ENCODE measurements at places on chromosomes 16 and 17.
A peak's percentile ranks its signal among the peaks of the same experiment; 100 is the strongest.

DNA sequence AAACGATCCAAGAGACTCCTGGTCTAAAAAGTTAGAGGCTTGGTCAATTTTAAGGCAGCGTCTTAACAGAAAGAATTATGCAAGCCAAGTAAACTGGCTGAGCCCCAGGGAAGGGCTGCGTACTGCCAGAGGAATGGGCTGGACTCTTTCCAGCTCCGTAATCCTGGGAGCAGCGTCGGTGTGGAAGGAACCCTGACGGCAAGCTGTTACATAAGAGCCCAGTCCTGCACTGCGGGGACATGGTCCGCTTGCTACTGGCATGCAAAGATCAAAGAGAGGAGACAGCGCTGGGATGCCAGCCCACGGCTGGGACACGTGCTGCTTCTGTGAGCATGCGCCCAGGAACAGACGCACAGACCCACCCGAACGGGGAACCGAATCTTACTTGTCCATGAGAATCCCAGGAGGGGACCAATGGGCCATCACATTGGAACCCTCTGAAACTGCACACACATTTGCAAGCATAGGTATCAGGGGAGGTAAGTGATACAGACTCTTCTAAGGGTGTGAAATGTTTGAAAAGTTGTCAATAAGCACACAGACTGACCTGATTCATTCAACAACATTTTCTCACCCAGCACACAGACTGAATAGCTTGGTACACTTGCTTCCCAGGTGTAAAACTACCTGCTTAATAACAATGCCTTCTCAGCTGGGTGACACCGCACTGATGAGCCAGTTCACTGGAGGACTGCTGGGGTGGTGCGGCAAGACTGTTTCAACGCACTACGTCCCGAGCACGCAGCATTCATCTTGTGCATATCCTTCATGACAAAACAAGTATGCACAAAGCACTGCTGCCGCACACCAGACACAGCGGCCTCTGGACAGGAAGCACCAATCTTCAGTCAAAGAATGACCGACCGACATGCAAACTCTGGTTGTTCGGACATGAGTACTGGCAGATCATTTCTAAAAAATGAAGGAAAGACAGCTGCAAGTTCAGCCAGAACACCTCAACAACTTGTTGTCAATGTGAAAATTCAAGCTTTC, 94.9 kb downstream of the ANKRD11 start:
- DNase-seq = peak; percentile 62

- peak; percentile 78 for DNase-seq
These were observed at the start of gene CLCN7 for GRCh38 chr16:1474796-1475551. TSS of gene CLCN7 (minus strand) at chr16:1475028. CDS start at chr16:1474974, 54 bp downstream.

DNA sequence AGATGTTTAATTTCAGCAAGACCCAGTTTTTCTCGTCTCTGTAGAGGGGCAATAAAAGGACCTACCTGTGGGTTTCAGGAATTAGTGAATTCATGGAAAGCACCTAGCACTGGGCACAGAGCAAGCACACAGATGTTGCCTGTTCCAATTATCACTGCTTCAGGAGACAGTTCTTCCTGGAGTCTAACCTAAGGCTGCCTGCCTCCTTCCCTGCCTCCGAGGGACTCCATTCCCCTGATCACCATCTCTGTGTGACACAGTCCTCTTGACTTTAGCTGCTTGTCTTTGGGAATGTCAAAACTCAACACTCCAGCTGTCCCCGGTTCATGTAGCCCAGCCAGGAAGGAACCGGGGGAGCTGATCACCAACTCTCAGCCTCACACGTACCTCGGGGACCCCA, 474.9 kb downstream of the SLC39A11 start:
- DNase-seq = no peak

GRCh38 chr17:76547183-76547641, 7.4 kb downstream of the PRCD start:
- DNase-seq = no peak

DNA sequence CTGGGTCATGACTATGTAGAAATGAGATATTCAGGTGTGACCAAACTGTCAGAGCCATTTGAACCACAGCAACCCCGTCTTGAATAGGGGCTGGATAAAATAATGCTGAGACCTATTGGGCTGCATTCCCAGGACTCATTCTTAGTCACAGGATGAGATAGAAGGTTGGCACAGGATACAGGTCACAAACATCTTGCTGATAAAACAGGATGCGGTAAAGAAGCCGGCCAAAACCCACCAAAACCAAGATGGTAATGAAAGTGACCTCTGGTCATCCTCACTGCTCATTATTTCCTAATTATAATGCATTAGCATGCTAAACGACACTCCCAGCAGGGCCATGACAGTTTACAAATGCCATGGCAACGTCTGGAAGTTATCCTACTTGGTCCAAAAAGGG, 545.5 kb downstream of the TMEM114 start:
- DNase-seq = no peak

Measured in substantia nigra (tissue), 51 donors.